ENCODE measurements at places on chromosomes 4 and X.

- no peak for DNase-seq
These were observed 25.8 kb upstream of the AMELX start for GRCh38 chrX:11267425-11267824.

- no peak for DNase-seq
These were observed 300.3 kb upstream of the NWD2 start for GRCh38 chr4:36944232-36944631.

DNA sequence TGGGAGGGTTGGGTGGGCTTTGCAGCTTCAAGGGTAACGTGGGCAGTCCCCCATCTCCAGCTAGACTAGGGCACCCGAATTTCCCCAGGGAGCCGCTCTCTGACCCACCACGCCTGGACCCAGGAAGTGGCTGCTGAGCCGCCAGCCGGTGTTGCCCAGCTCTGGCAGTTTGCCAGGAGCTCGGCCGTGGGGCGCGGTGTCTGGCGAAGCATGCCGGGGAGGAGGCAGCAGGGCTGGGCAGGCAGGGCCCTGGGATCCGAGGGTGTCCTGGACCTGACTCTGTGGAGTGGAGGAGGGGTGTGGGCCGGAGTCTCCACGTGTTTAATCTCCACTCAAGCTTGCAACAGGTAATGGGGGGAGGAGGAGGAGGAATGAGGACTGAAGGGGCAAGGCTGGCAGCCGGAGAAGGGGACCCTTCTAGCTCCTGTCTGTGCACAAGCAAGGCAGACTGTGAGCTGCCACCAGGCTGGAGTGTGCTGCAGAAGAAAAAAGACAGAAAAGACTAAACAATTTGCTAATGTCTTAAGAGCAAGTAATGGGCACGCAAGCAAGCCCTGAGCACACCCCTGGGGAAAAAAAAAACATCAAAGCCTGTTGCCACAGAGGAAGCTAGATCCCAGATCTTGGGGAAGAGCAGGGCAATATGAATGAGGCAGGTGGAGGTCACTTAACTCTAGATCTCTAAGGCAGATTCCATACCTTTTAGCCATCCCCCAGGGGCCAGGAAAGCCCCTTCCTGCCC lies 2.4 kb downstream of the LONRF3 start:
- DNase-seq = peak; percentile 69

DNA sequence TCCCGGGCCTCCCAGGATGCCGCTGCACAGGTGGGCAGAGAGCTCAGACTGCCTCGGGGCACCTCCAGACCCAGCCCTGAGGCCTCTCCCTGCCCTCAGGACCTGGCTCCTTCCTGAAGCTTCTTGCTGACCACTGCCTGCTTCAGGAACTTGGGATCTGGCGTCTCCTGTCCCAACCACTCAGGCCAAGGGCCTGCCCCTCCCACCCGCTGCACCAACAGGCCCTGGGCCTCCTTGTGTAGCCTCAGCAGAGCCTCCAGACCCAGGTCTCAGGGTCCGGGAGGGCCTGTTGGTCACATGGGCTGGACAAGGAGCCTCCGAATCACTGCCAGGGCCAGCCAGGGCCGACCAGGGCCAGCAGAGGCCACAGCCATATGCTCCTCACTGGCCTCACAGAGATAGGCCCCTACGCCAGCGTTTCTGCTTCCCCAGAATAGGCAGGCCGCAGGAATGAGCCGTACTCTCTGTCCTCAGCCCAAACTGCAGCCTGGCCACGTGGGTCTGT lies 2.8 kb downstream of the MXD4 start:
- DNase-seq = no peak

DNA sequence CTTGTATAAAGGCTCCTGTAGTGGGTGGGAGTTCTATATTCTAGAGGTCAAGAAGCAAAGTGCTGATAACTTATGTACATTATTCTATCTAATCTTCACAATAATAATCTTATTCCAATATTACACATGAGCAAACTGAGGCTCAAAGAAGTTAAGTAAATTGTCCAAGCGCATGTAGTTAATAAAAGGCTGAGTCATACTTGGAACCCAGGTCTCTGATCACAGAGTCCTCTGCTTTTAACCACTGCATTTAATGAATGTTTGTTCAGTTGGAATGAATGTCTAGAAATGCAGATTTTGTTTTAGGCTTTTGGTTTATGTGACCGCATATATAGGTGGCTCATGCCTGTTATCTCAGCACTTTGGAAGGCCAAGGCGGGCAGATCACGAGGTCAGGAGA lies 88.4 kb upstream of the PAQR3 start:
- DNase-seq = no peak

DNA sequence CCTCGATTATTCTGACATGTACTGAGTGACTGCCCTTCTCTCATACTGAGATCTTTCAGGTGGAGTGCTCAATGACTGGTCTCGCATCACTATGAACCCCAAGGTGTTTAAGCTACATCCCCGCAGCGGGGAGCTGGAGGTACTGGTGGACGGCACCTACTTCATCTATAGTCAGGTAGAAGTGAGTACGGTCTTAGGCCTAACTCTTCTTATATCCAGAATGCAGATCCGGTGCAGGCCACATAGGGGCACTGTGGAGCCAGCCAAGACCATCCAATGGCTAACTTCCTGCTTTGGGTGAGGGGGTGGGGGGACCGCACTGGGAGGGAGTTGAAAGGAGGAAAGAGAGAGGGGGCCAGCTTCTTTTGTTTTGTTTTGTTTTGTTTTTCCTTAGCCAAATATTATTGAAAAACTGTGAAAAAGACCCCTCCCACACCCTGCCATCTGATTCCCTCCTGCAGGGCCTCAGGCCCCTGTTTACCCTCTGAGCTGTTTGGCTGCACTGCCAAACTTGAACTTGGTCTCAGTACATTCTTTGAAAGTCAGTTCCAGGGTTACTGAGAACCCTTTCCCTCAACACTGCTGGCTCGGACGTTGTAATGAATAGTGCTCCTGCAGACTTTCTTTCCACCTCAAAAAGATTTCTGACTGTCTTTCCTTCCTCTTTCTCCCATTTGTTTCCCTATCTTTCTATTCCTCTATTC lies 16.2 kb downstream of the AWAT2 start:
- DNase-seq = peak; percentile 10

DNA sequence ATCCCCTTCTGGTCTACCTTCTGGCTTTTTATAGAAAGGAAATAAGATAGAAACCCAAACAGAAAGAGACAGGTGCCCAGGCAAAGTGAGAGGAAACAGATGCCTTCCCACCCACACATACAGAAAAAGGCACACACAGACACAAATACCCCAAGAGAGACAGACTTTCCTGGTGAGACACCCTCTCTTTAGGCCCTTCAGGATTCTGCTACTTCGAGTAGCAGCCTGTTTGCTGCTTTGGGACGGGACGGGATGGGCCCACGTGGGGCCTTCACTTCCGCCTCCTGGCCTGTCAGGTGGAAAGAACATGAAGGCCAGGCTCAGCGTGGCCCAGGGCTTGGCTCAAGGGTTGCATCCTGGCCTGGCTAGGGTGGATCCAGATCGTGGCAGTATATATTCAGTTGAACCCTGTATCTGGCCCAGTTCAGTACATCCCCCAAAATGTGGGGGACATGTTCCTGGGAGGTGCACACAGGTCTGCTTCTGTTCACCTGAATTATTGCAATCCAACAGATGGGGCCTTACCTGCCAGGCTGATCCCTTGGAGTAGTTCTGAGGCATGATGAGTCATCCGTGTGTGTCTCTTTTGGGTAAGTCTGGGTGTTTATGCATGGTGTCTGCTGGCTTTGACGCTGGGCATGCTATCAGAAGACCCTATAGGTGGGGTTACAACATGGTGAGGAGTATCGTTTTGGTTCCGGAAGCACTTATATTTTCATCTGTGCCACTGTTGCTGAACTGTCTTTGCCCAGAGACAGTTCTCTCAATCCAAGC lies 2.4 kb downstream of the ZNF275 start:
- no peak for DNase-seq

DNA sequence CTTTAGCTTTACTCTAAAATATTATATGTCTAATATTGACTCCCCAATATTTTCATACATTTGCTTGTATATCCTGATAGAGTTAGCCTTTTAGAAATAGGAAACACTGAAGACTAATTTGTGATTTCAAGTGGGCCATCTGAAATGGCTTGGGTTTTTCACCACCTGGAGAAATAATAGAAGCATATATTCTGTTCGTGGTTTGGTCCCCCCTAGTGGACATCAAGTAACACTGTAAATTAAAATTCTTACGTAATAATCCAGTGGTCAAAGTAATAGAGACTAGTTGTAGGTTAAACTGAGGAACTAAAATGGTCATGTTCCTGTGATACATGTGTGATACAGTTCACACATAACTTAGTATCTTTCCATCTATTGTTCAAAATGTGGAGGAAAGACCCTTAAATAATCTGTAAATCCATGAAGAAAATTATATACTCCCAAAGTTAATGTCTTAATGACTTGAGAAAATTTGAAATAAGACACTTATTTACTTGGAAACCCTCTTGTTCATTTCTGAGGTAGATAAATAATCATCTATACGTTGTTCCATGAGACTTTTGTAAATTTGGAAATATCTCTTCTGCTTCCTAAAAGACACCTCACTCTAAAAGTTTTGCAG lies 79.8 kb upstream of the SMARCAD1 start:
- DNase-seq = peak; percentile 6

GRCh38 chrX:35826503-35826902 lies 28.4 kb downstream of the MAGEB16 start:
- no peak for DNase-seq

DNA sequence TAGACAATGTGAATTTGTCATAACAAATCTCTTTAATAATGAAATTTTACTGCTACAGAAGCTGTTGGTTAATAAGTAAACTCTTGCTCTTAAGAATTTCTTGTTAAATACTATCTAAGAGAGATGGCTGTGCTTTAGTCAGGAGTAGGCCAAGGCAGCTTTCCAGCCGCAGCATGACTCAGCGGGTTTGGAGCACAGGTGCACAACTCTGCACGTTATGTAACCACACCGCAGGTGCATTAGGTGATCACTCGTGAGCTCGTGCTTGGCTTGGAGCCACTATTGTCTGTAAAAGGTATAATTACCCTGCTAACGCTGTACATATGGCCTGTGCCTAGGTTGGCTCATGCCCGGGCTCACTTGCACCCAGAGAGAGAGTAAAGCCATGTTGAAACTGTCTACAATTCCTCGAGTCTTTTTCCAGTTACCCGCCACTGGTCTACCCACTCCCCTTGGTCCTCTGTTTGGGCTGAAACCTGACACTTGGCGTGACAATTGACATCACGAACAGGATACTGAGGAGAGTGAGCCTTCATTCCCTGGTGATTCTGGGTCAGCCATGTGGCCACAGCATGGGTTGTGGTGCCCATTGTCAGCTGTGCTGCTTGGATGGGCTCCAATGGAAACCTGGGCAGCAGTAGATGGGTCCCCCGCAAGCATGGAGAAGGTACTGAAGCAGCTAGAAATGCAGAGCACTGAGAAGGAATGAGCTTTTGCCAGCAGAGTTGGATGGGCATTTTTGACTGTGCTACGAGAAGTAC lies 18.4 kb upstream of the ANAPC4 start:
- DNase-seq = no peak

- no peak for DNase-seq
These were observed 638.9 kb downstream of the MID1IP1 start for GRCh38 chrX:39439906-39440798.

GRCh38 chrX:40022421-40022820 lies 75.3 kb downstream of the BCOR start:
- DNase-seq = no peak

DNA sequence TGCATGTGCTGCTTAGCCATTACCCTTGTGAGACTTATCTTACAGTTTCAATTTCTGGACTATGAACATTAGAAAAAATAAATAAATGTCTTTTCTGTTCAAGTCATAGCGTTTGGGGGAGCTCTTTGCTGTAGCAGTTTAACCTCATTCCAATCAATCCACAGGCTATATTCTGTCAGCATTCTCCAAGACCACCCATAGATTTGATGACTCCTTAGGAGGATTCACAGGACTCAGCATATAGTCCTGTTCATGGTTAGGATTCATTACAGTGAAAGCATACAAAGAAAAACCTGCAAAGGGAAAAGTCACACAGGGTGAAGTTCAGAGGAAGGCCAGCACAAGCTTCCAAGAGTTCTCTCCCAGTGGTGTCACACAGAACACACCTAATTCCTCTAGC lies 180.5 kb downstream of the ADAMTS3 start:
- DNase-seq = no peak

DNA sequence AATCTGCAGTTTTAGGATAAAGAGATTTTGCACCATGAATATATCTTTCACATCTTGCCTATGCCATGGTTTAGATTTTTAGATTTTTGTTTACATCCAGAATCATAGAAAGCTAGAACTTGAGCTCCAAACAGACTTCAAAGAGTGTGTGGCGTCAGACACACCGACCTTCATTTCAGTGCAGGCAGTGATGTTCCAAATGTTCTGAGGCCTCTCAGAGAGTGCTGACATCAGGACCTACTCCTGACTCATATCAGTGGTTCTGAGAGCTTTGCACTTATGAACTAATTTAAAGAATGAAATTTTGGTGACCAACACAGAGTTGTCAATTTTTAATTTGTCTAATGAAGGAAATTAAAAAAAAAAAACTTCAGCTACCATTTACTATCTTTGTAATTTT lies 18.3 kb downstream of the CXCR3 start:
- DNase-seq = no peak

GRCh38 chrX:114611018-114611619 lies 27.2 kb downstream of the HTR2C start:
- DNase-seq = peak; percentile 34

DNA sequence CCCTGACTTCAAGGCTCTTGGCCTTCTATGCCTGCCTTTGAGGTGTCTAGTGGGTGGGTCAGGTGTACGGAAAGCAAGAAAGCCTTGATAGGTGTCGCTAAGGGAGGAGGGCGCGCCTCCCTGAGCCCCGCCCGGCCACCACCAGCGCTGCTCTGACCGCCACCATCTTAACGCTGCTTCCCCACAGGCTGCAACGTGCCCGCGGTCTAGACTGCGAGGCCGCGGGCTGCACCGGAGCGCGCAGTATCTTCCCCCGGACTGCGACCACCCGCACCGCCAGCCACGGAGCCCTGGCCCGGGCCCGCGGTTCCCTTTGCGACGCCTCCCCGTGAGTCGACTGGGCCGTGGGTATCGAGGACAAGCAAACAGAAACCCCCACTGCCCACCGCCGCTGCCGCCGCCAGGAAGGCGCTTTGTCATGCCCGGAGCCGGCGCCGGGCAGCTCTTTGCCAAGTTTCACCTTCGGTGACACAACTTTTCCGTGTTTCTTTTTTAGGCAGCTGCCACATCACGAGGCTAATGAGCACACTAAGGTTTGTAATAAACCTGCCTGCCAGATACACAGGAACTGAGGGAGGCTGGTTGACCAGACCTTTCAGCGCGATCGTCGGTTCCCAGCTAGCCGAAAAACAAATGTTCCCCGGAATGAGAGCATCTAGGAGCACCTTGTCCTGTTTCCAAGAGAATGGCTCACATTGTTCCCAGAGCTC lies 335.8 kb upstream of the F9 start:
- no peak for DNase-seq

GRCh38 chr4:26992657-26993361 lies 132.2 kb downstream of the STIM2 start:
- DNase-seq = no peak

Measured in NCI-H1417 (cell line).